ENCODE measurements at places on chromosomes 4 and X.

DNA sequence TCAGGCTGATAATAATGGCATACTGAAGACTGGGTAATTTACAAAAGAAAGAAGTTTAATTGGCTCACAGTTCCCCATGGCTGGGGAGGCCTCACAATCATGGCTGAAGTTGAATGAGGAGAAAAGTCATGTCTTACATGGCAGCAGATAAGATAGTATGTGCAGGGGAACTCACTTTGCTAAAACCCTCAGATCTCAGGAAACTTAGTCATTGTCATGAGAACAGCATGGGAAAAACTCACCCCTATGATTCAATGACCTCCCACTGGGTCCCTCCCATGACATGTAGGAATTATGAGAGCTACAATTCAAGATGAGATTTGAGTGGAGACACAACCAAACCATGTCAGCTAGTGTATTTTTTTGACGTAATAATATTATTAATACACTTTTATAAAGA is 149.8 kb upstream of the BOD1L1 start:
- no peak for DNase-seq

DNA sequence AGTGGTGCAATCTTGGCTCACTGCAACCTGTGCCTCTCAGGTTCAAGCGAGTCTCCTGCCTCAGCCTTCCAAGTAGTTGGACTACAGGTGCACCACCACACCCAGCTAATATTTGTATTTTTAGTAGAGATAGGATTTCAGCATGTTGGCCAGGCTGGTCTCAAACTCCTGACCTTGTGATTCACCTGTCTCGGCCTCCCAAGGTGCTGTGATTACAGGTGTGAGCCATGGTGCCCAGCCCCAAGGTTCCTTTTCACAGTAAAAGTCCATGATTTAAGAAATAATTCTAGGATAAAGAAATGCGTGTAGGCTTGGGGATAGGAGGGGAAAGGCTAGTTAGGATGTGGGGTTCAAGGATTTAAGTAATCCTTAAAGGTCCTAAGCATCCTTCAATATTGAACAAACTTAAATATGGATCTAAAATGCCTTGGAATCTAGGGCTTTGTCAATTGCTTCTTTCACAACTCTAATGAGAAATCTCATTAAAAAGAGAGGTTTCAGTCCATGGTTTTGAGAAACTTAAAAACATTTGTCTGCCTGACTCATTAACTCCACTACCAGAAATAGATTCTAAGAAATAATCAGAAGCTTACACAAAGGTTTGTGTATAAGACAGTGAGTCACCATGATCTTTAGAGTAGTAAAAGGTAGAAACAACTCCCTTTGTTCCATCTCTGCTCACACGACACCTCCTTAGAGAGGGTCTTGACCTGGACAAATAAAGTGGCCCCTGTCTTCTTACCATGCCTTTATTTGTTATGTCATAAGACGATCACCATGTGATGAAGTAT is 203.2 kb downstream of the PTTG2 start:
- no peak for DNase-seq

- DNase-seq = no peak
Measured at GRCh38 chr4:168881781-168882420, 128.2 kb downstream of the CBR4 start.

GRCh38 chrX:7960246-7960645 is 33.0 kb upstream of the PNPLA4 start:
- no peak for DNase-seq

GRCh38 chrX:12989461-12989860 is 14.6 kb downstream of the TMSB4X start:
- no peak for DNase-seq

DNA sequence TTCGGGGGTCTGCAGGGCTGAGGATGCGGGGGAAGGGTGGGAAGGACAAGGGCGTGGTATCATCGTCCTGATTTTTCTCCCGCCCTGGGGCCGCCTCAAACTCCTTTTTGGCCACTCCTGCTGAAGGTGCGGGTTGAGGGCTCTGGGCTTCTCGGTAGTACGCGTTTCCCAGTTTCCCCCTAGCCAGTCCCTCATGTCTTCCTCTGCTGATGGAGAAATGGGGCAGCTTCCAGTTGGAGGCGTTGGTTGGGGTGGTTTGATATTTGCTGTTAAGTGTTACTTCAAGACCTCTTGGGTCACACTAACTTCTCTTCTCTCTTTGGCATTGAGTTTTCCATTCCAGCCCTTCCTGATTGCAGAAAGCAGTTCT is 482 bp downstream of the GSTCD start:
- DNase-seq = peak; percentile 21

DNA sequence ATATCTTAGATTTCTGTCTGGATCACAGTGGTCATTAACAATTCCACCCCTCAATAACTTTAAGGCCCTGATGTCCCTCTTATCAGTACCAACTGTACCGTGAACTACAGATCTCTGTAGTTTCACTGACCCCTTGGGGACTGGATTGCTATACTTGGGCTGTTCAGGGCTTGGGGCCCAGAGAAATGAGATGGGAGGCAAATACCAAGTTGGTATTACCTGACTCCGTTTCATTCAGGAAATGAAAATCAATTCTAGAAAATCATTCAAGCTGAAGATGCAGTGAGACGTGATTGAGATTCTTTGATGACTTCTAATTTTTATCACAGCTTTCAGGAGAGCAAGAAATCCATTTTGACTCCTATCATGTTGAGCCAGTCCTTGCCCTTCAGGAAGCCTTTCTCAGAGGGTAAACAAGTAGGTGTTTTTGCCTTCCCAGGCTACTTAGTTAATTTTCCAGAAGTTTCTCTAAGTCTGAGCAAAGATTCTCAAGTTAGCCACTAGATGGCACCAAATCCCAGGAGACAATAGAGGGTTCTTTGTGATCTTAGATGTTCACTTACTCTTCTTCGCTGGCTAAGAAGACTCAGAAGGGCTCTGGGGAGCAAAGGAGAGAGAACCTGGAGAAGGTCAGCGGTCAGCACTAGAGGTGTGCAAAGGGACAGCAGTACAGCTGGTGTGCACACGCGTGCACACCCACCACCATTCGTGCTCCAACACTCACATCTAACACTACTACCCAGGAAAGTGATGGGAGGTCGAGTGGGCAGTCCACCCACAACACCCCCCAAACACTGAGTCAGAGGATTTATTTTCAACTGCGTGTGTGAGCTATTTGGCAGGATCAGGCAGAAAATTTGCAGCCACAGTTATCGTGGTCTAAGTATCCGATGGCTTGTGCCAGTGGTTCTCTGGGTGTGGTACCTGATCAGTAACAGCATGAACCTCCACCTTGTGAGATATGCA is 7.4 kb downstream of the HNRNPH2 start:
- DNase-seq = peak; percentile 71

- DNase-seq = peak; percentile 46
Measured at GRCh38 chrX:12771445-12772069, 19.7 kb upstream of the PRPS2 start.
